ENCODE measurements at places on chromosomes 7 and 10.

- H3K27ac ChIP-seq, result no peak overlapping the region
- H3K4me1 ChIP-seq, result no peaks in the 10 kb centered on the region
- H3K27me3 ChIP-seq, result no peaks in the 10 kb centered on the region
These were observed 712.2 kb upstream of the GALNT17 start for GRCh38 chr7:70419526-70420380.

- H3K36me3 ChIP-seq, result peaks cover 47% of the 10 kb centered on the region
- H3K4me3 ChIP-seq, result no peak overlapping the region
- no peak overlapping the region for H3K27ac ChIP-seq
- no peaks in the 10 kb centered on the region for H3K4me1 ChIP-seq
- no peak for DNase-seq
- H3K27me3 ChIP-seq, result no peaks in the 10 kb centered on the region
These were observed 30.8 kb downstream of the TM9SF3 start for GRCh38 chr10:96556003-96556402.

DNA sequence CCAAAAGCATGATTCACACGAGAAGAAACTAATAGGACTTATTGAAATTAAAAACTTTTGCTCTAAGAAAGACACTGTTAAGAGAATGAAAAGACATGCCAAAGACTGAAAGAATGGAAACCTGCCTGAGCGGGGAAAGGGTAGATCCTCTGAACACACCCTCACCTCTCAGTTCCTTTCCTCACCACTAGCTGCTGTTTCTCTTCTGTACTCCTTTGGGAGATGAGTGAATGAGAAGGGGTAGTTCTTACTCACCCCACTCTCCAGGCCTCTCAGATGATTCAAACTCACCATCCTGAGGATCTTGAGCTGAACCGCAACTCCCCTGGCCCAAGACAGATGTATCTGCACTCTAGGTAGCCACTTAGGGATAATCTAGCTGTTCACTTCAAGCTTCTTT is 41.9 kb downstream of the IQUB start:
- DNase-seq, result no peak
- H3K27me3 ChIP-seq, result peaks cover 12% of the 10 kb centered on the region
- no peak overlapping the region for H3K27ac ChIP-seq
- H3K4me3 ChIP-seq, result no peak overlapping the region
- no peaks in the 10 kb centered on the region for H3K36me3 ChIP-seq
- no peaks in the 10 kb centered on the region for H3K4me1 ChIP-seq

GRCh38 chr7:67496589-67496988 is 500.0 kb downstream of the TYW1 start:
- H3K27me3 ChIP-seq, result no peaks in the 10 kb centered on the region
- no peaks in the 10 kb centered on the region for H3K36me3 ChIP-seq
- H3K27ac ChIP-seq, result no peak overlapping the region
- no peaks in the 10 kb centered on the region for H3K4me1 ChIP-seq

- no peak for DNase-seq
- no peak overlapping the region for H3K27ac ChIP-seq
- H3K36me3 ChIP-seq, result no peaks in the 10 kb centered on the region
- H3K4me3 ChIP-seq, result no peak overlapping the region
These were observed 6.3 kb upstream of the WNT16 start for GRCh38 chr7:121322460-121322859.
